ENCODE measurements at places on chromosomes 7 and 10.

DNA sequence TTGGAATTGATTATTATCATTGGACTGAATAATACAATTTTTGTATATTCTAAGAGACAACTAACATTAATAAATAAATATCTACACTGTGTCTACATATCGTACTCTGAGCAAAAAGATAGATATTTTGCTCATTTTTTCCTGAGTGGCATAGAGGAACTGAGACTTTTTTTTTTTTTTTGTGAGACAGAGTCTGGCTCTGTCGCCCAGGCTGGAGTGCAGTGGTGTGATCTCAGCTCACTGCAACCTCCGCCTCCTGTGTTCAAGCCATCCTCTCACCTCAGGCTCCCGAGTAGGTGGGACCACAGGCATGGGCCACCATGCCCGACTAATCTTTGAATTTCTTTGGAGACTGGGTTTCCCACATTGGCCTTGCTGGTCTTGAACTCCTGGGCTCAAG lies 14.0 kb downstream of the KMT2E start:
- no peak for DNase-seq

DNA sequence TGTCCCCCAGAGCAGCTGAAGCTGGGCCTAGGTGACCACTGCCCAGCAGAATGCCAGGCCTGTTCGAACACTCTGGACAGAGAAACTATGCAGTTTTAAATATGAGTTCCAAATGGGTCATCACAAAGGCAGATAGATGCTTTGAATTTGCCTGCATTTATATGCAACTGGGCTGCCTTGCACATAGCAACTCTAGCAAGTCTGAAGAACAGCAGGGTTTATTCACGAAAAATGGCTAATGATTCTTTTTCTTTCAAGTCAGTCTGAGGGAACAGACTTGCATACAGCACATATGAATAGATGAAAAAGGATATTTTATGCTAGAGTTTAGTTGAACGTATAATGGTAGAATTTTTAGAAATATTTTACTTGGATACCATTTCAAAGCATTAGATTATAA lies 68.5 kb downstream of the SLC35B4 start:
- no peak for DNase-seq

DNA sequence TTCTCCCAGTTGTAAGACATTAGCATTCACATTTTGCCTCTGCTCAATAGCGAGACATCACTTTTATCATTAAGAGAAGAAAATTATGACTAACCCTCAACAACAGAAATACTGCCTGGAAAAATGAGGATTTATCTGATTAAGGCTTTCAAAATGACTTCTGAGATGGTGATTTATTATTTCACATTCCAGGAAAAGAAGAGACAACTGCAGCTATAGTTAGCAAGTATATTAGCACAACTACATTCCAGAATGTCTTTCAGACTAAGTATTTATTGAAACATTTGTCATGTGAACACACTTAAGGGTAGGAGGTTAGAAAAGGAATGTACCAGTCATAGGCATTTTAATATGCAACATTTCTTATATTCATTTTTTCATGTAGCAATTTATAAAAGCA lies 162.0 kb downstream of the IQUB start:
- no peak for DNase-seq

DNA sequence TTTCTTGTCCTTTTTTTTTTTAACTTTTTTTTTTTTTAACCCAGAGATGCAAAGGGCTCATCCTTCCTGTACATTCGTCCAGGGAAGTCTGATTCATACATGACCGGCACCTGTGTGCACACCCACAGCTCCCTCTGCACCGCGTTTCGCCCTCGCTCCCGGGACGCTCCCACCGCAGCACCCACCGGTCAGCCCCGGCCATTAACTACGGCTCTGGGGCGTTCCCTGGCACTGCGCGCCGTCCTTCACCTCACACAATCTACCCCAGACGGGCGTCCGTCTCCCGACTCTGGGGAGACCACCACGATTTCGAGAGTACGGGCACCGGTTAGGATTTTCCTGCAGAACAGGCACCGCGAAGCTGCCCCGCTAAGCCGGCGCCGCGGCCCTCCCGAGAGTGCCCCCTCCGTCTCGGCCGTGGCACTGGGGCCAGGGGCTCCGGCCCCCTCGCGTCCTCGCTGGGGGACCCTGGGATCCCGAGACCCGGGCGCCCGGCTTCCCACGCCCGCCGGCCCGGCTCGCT lies 452 bp downstream of the ATE1 start:
- peak; percentile 8 for DNase-seq

DNA sequence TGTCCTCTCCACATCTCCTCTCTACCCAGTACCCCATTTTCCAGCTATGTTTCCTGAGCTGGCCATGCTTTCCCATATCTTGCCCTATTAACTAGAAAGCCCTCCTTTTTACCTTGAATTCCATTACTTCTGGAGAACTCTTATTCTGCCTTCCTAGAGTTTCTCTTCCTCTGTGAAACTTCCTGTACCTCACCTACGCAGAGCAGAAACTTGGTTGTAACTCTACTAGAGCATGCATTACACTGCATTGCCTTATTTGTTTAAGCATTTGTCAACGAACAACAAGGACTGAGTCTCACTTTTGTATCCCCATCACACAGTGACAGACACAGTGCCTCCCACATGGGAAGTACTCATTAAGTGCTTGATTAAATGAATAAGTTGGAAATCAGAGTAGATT lies 36.4 kb downstream of the VCL start:
- no peak for DNase-seq

- peak; percentile 24 for DNase-seq
Measured at GRCh38 chr7:23055582-23056178, 41.8 kb upstream of the HYCC1 start.

DNA sequence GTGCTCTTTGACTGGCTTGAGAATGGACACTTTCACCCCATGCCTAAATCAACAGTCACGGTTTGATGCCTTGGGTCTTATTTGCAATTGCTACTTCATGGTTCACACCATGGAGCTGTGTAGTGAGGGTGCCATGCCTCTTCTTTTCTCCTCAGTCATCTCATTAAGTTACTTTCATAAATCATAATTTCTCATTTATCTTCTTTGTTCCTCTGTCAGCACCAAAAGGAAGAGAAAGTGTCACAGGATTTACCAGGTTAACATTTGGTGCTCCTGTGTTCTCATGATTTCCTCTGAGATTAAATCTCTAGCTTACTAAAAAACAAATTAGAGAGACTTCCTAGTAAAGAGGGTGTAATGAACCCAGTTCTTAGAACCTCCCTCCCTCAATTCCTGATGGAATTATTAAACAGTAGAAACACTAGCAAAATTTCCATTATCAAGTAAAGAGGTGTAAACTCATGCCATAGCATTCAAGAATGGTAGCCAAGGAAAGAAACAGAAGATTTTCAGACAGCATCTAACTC lies 75.7 kb downstream of the RAMP3 start:
- DNase-seq, result no peak

GRCh38 chr7:123581162-123581459 lies 20.5 kb upstream of the ASB15 start:
- DNase-seq, result no peak

DNA sequence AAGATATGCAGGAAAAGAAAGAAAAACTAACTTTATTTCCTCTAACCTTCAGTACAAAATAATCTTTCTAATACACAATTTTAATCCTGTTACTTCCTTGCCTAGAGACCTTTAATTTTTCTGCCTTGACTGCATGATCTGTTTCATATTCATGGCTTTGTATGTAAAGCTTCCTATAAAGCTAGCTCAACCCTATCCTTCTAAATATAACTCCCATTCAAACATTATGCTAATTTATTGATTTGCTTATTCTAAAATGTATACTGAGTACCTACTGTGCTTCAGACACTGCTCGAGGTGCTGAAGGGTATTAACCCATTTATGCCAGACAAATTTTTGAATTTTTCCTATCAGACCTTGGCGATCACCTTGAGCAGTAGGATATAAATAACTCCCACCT lies 47.6 kb downstream of the SEMA3C start:
- DNase-seq, result no peak

DNA sequence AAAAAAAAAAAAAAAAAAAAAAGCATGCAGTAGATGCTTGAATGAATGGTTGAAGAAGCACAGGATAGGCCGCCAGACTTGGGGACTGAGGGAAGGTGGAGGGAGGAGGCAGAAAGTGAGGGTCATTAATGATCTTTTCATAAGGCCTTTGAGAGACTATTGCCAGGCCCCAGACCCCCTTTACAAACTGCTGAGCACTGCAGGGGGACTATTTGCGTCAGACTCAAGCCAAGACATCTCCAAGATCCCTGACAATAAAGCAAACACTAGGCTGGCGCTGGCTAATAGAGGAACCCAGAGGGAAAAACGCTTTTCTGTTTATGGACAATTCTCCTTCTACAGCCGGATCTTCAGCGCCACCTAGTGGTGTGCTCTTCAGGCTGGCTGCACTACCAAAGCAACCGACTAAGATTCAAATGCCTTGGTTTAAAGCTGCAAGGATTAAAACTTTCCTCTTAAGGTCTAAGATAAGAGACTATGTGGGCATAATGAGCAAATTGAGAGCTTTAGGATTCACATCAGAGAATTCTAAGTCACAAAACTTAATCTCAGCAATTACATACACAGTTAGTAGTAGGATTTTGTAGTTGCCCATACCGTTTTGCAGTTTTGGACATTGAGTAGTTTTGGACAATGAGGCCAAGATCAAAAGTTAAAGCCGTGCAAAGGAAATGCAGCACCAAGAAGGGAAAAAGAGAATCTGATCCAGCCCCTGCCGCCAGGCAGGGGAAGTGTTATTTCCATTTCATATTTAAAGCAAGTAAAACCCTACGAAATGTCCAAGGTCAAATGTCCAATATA lies 17.9 kb upstream of the AGK start:
- peak; percentile 28 for DNase-seq

DNA sequence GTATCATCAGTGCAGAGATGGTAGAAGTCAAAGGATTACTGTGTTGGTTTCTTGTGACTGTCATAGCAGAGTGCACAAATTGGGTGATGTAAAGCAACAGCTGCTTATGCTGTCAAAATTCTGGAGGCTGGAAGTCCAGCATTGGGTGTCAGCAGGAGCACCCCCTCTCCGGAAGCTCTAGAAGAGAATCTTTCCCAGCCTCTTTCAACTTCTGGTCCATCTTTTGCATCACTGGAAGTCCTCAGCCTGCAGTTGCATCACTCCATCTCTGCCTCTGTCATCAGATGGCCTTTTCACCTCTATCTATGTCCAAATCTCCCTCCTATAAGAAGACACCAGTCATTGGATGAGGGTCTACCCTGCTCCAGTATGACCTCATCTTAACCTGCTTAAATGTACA lies 35.8 kb upstream of the GALNTL5 start:
- no peak for DNase-seq

GRCh38 chr10:2921956-2922680 lies 145.2 kb upstream of the PFKP start:
- DNase-seq, result no peak

- no peak for DNase-seq
Measured at GRCh38 chr7:66140924-66141323, 26.3 kb downstream of the CRCP start.

- DNase-seq, result no peak
Measured at GRCh38 chr7:28767356-28767755, 190.8 kb downstream of the TRIL start.

DNA sequence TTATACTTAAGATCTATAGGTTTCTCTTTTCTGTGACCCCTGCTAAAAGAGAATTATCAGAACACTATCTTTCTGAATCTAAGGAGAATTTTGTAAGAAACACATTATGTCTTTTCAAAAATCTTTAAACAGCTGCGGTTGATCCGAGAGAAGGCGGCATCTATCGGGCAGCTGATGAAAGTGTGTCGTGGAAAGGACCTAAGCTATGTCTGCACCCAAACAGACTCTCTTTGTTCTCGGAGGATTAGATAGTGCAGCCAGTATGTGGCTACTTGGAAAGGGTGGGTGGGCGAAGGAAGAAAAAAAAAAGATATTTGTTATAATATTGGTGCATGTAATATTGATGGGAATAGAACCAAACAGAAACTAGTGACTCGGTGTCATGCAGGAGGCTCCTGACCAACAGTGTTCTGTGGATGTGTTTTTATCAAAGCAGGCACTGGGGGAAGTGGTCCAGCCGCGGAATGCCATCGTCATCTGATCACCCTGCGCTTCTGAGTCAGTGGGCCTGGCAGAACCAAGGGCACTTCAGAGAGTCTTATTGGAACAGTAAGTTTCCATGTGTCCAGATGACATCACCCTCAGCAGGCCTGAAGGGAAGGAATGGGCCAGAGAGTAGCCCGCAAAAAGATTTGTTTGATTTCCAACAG lies 509.7 kb upstream of the AKR1E2 start:
- no peak for DNase-seq

DNA sequence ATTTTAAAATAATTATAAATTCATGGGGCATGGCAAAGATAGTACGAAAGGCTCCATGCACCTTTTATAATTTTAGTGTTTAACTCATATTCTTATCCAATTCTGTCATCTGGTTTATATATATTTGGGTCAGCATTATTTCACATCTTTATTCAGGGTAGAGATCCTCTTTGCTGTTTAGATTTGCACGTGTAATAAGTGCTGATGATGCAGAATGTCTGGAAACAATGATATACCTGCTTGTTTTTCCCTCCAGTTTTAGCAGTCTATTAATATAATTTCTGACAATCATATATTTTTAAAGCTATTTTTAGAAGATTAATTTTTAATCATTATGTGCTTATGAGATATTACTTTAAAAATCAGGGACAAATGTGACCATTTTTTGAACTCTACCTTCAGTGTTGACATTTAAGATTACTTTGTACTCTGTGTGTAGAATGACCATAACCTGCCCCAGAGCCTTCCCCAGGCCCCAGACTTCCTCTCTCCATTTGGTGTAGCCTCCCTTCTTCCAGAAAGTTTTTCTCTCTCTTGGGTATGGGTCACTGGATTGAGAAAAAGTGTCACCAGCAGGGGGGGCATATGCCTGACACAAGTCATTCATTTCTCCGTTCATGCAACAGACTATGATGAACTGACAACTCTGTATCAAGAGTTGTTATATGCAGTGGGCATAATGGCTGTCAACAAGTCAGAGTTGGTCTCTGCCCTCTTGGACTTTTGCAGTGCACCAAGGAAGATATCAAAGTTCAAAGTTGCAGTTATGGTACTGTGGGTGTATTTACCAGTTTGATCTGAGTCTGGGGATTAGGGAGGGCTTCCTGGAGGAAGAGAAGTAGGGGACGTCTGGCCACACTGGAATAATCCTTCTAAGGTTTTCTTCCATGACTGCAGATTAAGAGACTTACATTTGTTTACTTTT lies 192.6 kb upstream of the CCDC6 start:
- no peak for DNase-seq

GRCh38 chr7:36232971-36233550 lies 80.0 kb downstream of the EEPD1 start:
- DNase-seq, result no peak

DNA sequence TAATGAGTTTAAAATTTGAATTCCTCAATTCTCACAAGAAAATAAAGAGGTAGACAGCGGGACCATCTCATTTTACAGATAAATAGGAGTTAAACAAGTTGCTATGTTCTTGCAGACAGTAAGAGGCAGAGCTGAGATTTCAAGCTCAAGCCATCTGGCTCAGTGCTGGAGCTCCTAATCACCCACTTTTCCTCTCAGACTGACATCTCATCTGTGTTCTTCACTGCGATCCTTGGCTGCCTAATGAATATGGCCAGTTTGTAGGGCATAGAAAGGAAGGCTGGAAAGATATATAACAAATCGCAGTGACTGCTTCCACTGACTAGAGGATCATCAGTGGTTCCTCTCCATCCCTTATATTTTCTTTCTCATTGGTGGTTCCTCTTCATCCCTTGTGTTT lies 151.2 kb downstream of the MPP7 start:
- no peak for DNase-seq

Measured in activated CD4-positive, alpha-beta T cell treated with anti-CD3 and anti-CD28 coated beads for 1 hour (primary cell).